ENCODE measurements at places on chromosomes 13 and 19.

GRCh38 chr13:43805681-43806128 is 18.9 kb upstream of the ENOX1 start:
- no peak for DNase-seq

- DNase-seq, result peak; percentile 65
These were observed 590 bp upstream of the LGI4 start for GRCh38 chr19:35135389-35135909.

DNA sequence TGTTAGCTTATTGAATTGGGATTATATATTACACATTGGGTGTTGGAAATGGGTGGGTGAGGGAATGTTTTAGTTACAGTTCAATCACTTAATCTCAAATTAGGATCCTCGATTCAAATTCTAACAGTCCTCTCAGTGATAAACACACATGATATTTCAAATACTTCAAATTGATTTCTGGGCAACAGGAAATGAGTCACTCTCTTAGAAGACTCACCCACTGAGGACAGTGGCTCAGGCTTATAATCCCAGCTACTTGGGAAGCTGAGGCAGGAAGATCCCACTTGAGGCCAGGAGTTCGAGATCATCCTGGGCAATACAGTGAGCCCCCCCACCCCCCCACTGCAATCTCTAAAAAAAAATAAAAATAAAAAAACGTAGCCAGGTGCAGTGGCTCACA is 435.3 kb downstream of the KLF12 start:
- no peak for DNase-seq

DNA sequence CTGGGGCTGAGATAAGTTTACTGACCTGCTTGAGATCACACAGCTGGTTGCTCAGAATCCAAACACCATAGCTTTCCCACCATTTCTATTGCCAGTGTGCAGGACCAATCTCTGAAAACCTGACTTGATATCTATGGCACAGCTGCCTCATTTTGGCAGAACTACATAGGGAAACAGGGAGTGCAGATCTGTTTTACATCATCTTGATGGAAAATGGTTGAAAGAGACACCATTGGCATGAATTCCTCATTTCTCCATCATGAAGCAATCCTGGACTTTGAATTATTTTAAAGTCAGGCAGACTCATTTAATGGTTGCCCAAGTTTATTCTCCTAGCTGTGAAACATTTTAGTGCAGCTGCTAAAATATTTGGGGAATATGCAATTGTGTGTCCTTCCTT is 1628.2 kb upstream of the SLC10A2 start:
- no peak for DNase-seq

GRCh38 chr19:3520166-3521103 is 14.3 kb downstream of the FZR1 start:
- DNase-seq, result no peak

GRCh38 chr13:81140675-81141074 is 799.7 kb upstream of the SPRY2 start:
- no peak for DNase-seq

DNA sequence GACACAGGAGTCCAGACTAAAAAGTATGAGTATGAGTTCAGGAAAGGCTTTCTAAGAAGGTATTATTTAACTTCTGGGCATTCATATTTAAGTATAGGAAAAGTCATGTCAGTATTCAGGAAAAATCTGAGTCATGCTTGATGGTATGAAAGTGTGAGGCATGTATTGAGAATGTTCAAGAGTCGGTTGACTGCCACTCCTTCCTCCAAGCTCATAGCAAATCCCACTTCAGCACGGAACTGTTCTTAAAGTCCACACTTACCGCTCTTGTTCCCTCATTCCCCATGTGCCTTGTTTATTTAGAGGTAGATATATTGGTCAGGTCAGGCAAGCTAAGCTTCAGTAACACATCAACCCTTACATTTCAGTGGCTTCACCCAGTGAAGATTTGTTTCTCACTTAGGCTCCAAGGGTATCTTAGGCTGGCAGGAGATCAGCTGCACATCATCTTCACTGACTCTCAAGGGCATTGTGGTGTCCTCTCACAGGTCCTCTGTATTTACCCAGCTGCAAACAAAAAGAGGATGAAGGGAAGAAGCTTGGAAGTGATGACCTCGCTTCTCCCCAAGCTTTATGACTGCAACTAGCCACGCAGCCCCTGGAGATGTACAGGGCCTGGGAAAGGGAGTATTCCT is 1189.2 kb downstream of the EFNB2 start:
- DNase-seq, result no peak

DNA sequence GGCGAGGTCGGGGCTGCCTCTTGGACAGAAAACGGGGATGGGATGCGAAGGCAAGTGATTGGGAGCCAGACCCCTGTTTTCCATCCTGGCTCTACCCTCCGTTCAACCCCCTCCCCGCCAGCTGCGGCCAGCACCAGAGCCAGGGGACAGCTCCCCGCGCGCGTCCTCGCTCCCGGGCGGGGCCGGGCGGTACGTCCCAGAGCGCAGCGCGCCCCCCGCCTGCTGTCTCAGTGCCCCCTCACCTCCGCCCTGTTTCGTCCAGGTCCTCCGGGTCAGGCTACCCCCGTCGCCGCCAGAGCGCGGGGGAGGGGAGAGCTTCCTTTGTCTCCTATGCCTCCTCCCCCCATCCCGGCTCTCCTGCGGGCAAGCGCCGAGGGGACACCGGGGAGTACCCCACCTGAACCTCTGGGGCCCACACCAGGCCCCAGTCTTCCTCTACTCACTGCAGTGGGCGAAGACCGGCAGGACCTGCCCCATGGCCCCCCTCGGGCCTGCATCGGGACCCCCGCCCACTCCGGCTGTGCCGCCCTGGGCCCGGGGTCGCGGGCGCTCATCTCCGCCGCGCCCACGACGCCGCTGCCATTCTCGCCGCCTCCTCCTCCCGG is 396 bp downstream of the RTN2 start:
- no peak for DNase-seq

DNA sequence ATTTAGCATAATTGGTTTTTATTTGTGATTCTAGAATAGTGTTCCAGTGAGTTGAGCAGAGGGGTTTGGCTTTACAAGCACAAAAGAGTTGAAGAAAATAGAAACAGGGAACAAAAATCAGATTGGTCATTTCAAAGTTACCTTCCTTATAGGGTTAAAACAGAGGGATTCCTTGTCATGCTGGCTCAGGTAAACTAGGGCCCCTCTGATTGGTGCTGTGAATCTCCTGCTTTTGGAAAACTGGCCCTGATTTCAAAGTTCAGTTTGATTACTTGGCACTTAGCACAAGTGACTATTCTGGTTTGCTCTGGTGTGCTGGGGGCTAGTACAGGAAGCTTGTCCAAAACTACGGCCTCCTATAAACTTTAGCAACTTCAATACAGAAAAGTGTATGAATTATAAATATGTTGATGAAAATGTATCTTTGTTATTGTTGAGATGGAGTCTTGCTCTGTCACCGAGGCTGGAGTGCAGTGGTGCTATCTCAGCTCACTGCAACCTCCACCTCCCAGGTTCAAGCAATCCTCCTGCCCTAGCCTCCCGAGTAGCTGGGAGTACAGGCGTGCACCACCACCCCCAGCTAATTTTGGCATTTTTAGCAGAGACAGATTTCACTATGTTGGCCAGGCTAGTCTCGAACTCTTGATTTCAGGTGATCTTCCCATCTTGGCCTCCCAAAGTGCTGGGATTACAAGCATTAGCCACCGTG is 1.9 kb upstream of the MRPS31 start:
- DNase-seq, result no peak

GRCh38 chr19:51552996-51553725 is 17.9 kb upstream of the ZNF175 start:
- peak; percentile 26 for DNase-seq

DNA sequence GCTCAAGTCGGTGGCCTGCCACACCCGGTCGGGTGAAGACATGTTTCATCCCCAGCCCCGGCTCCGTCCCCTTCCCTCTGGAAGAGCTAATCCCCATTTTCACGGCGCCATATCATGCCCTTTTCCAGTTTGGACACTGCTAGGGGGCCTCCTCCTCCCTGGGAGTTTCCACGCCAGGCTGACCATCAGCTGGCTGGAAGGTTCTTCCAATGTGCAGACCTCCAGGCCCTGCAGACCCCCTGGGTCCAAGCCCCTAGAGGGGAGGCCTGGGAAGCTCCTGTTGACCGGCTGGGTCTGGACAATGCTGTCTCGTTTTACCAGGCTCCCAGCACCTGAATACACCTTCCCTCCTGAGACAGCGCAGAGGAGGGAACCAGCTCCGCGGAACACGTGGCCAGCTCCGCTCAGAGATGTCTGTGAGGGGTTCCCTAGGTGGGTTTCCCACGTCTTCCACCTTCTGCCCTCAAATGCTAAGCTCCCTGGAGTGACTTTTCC is 44.7 kb upstream of the RANBP3 start:
- DNase-seq, result no peak

GRCh38 chr19:3585301-3586126 is at the start of gene GIPC3:
Gene GIPC3, plus strand, starts transcription at chr19:3585478. Its CDS starts 120 bp downstream, at chr19:3585598.
- DNase-seq, result no peak

DNA sequence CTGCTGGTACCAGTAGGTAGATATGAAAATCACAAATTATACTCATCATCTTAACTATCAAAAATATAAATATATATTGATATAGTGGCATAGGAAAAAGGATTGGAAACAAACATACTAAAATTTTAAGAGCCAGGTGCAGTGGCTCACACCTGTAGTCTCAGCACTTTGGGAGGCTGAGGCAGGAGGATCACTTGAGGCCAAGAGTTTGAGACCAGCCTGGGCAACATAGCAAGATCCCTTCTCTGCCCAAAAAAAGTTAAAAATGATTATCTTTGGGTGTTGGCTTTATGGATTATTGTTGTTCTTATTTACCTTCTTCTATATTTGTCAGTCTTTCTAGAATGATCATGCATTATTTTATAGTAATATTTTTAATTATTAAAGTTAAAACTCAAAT is 53.4 kb downstream of the FLT1 start:
- DNase-seq, result no peak

GRCh38 chr13:45105895-45106294 is 14.4 kb upstream of the GTF2F2 start:
- no peak for DNase-seq

- DNase-seq, result no peak
These were observed 859.1 kb downstream of the SLITRK6 start for GRCh38 chr13:84940167-84940566.

DNA sequence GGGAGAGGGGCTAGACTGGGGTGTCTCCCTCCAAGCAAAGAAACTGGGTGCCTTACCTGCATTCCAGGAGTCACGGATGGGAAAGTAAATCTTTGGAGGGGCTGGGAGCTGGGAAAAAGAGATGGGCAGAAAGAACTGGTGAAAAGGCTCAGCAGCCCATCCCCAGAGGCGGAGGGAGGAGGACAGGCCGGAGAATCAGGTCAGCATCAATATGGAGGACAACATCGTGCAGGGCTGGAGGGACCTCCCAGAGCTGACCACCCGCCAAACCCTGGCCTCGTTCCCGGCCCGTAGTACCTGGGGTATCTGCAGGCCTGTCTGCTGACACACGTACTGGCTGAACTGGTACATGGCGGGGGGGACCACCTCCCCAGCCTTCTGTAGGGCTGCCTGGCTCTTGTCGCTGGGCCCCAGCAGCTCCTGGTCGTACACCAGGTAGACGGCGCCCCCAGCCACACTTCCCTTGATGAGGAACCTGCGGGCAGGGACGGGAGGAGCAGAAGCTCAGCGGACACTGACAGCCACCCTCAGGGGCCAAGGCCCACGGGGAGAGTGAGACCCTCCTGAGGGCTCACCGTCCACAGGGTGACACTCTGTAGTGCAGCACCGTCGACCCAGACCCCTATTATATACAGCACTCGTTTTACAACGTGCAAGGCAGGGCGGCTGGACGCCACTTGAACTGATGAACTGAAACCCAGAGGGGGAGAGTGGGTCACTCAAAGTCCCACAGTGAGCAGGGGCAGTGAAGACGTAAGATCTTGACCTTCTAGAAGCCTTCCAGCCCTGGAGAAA is 830 bp downstream of the MICOS13 start:
- DNase-seq, result no peak

- no peak for DNase-seq
These were observed 4.8 kb upstream of the C1QTNF9 start for GRCh38 chr13:24304620-24305019.

- DNase-seq, result no peak
These were observed 6.6 kb upstream of the EID2 start for GRCh38 chr19:39546599-39546998.

GRCh38 chr13:99299920-99300341 is 7.3 kb downstream of the GPR183 start:
- DNase-seq, result no peak

DNA sequence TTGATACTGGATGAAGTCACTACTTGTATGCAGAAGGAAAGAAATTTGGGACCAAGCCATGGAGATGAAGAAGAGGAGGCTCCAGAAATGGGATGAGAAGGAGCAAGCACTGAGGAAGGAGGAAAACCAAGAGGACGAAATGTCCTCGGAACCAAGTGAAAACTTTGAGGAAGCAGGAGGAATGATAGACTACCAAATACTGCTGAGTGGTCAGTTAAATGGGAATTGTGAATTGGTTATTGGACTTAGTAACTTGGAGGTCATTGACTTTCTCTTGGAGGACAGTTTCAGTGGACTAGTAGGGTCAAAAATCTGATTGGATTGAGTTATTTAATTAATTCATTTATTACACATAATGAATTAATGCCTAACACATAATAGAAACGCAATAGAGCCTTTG is 167.9 kb downstream of the MYO16 start:
- no peak for DNase-seq

DNA sequence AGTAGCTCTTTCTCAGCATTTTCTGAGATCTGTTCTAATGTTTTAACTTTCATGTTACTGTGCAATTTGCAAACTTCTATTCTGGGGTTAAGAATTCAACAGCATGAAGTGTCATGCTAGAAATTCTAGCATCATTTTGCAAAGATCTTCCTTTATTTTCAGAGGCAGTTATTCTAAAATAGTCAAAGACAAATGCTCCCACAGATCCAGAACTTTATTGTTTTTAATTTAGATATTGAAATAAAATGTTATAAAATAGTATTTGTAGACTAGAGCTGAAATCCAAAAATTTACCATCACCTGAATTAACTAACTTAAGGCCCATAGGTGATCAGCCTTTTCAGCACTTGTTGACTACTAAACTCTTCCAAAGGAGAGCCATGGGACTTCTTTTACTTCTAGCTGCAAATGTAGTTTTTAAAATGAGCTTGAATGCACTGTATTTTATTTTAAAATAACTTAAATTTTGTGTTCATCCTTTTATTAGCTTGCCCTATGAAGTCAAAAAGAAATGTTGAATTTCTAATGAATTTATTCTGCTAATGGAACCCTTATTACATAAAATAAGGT is 3.2 kb downstream of the MAB21L1 start:
- no peak for DNase-seq

DNA sequence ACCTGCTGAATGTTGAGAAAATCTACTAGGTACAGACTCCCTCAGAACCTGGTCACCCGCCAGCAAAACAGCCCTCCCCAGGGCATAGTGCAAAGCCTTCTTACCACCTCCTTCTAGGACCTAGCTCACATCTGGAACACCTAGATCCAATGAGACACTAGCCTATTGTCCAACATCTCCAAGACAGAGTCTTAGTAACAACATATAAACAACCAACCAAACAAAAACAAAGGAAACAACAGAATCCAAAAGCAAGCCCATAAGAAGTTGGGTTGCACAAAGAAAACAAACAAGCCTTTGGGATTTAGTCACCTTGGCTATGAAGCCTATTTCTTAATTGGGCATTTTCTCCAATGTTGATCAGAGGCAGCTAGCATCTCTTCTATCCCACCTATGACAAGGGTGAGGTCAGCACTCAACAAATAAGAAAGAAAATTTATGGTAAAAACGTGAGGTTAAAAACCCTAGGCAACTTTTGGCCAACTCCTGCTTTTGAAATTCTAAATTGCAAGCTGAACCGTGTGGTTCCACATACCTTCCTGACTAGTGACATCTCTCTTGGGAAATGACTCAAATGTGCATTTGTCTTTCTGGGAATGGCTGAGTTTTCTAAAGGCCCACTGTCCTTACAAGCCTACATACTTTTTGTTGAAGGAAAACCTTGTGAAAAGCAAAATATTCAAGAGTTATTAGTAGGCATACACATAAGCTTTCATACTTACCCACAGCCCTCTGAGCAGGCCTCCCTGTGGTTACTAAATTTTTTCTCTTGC is 66.7 kb downstream of the FAM216B start:
- no peak for DNase-seq
